ENCODE measurements at places on chromosomes 4 and X.

- no peak for DNase-seq
Measured at GRCh38 chrX:24468245-24468644, 3.2 kb downstream of the PDK3 start.

- DNase-seq = peak; percentile 2
Measured at GRCh38 chrX:43813898-43814297, 68.4 kb downstream of the MAOB start.

GRCh38 chr4:61590881-61591280, 390.8 kb downstream of the ADGRL3 start:
- DNase-seq = no peak

- DNase-seq = no peak
Measured at GRCh38 chr4:106601519-106601918, 232.9 kb upstream of the GIMD1 start.

- DNase-seq = no peak
Measured at GRCh38 chrX:68139791-68140190, 293.5 kb downstream of the OPHN1 start.

- DNase-seq = no peak
Measured at GRCh38 chr4:14064984-14065383, 437.5 kb upstream of the BOD1L1 start.

DNA sequence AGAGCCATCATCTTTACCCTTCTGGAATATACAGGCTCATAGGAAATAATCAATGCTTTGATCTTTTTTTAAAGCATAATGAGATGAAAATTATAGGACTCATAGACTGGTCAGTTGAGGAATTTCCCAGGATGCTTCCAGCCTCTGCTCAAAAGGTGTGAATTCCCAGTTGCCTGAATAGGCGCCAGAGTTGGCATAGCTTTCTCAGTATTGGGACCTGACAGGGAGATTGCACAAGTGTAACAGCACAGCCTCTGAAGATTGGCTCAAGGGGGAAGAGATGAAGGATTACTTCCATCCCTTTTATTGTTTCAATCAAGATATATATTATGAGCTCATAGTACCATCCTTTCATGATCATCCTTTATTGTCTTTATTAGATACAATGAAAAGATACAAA, 17.9 kb downstream of the TET2 start:
- DNase-seq = no peak

- no peak for DNase-seq
Measured at GRCh38 chrX:112819008-112819640, 21.5 kb downstream of the AMOT start.

- DNase-seq = no peak
Measured at GRCh38 chrX:32966821-32967355, 244.5 kb downstream of the DMD start.

DNA sequence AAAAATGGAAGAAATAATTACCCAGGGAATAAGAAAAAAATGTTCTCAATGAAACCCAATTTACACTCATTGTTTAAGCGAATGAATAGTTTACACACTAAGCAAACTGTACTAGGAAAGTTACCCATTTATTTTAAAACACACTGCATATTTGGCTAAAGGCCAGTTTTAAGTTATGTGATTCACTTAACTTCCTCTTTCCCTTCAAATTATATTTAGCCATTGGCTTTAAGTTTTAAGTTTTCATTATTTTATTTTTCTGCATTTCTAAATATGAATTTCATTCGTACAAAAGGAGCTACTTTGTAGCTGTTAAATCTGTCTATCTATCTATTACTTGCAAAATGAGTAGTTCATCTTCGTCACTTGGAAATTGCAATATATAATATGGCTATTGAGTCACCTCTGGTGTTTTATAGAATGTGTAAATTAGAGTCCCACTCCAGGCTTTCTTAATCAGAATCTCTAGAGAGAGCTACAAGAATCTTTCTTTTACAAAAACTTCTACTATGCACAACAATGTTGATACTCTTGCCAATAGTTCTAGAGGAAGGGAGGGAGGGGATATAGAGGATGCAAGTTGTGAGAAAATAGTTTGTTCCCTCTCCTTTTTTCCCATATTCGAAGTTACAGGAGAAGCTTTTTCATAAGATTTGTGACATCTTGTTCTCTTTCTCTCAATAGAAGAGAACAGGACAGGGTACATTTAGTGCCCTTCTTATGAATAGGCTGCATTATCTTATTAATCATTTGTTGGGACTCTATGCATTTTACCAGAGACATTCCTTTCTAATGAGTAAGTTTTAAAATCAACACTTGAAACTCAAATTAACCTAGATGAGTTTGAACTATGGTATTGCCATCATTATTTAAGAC, 41.8 kb downstream of the SULT1B1 start:
- no peak for DNase-seq

GRCh38 chrX:9379697-9380551, 84.9 kb upstream of the TBL1X start:
- DNase-seq = no peak

GRCh38 chrX:122584981-122585380, 599.1 kb upstream of the GRIA3 start:
- DNase-seq = no peak

GRCh38 chr4:145216535-145216934, 36.1 kb upstream of the OTUD4 start:
- DNase-seq = no peak

GRCh38 chrX:37989304-37989703, 17.0 kb upstream of the SYTL5 start:
- no peak for DNase-seq

- DNase-seq = no peak
Measured at GRCh38 chr4:109708990-109709389, 5.7 kb upstream of the CASP6 start.

DNA sequence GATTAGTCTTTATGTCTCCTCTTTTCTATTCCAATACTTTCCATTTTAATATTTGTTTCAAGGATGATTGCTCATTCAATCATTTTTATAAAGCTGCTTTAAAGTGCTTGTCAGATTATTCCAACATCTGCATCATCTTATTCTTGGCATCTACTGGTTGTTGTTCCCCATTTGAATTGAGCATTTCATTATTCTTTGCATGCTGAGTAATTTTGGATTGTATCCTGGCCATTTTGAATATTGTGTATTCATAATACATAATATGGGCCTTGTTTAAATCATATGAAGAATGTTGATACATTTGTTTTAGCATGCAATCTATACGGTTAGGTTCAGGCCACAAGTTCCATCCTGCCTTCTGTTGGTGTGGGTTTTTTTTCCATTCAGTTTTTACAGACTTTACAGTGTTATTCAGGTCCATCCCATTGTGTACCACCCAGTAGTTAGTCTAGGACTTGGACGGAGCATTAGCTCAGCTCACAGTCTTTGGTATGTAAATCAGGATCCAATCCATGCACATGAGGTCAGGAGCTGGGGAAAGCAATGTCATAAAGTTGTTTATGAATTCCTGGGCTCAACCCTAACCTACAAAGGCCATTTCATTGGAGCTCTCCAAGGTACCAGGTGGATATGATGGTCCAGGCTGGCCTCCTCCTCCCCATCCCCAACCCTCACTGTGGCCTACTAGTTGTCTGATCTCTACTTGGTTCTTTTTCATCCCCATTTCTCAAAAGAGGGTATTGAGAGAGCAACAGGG, 20.3 kb downstream of the RGN start:
- DNase-seq = no peak

DNA sequence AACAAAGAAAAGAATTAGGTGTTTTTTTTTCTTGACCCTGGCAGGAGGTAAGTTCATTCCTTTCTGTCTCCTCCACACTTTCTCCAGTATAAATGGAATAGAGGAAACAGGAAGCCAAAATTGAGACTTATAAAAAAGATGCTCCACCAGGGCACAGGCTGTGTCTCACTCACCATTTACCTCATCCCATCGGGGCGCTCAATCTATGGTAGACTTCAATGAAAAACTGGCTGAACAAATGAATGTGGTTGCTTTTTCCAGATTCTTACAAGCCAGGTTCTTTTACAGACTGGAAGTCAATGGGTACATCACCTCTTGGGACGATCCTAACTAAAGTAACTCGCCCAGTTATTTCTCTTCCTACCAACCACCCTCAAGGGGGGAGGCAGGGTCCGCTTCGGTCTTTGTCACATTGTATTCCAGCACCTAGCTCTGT, 685 bp downstream of the COMMD8 start:
- DNase-seq = no peak

DNA sequence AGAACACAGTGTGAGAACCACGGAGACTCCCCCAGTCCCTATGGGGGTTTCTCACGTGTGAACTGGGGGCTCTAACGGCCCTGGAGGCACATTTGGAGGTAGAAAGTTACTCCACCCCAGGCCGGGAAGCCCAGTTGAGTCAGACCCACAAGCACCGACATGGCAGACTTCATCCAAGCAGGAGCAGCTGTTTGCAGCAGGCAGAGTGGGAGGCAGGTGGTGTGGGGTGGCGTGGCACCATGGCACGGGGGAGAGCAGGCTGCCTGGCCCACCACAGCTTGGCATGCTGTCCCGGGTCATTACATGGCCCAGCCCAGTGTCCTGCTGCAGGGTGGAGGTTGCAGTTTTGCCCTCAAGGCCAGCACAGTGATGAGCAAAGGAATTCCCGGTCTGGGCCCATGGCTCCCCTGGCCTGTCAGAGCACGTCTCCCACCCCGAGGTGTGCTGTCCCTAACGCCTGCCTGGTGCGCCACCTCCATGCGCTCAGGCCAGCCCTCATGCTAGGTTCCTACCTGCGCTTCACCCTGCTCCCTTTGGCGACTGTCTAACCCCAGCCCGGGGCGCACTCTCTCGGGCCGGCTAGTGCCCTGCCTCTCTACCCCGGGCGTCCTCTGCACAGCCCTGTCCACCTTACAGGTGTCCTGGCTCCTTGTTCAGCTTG, 90.6 kb upstream of the AFAP1 start:
- no peak for DNase-seq

DNA sequence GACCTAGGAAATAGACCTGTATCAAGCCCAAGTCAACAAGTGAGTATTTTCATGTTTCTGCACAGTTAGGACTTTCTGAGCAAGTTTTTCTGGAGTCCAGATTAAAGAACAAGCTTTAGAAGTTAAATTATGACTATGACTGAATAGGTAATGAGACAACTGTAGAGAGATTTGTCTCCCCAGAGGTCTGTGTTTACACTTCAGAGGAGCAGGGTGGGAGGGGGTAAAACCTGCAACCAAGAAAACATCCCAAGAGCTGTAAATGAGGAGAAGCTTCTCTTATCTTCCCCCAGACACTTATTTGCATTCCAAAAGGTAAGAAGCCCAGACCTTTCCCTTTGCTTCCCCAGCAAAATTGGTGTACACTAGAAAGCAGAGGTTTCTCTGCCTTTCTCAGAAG, 22.1 kb upstream of the CEP135 start:
- DNase-seq = no peak

DNA sequence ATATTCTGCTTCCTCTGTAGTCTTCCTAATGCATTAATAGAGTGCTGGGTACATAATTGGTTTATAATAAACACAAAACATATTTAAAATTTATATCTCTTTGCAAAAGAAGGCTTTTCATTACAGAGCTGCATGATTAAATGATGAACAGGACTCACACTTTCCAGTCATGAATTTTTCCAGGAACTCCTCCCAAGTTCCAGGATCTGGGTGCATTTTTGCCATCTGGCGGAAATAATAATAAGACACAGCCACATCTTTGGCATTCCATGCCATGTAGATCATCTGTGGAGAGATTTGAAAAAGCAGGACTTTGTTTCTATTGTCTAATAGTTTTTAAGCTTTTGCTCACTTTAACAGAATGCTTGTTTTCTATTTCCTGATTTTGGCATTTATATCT, 40.2 kb upstream of the SULT1B1 start:
- no peak for DNase-seq

DNA sequence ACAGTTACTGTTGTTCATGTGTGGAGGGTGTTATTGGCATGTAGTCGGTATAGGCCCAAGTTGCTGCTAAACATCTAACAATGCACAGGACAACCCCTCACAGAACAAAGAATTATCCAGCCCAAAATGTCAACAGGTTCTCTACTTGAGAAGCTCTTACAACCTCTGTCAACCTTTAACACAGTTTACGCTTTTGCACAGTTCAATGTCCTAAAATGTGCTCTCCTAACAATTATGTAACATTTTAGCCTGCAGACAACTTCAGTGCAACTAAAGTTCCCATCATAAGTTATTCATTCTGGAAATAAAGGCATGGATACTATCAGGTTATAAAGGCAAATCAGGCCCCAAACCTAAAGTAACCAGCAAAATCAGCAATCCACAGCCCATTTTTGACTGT, 66.2 kb downstream of the ASB9 start:
- DNase-seq = no peak

DNA sequence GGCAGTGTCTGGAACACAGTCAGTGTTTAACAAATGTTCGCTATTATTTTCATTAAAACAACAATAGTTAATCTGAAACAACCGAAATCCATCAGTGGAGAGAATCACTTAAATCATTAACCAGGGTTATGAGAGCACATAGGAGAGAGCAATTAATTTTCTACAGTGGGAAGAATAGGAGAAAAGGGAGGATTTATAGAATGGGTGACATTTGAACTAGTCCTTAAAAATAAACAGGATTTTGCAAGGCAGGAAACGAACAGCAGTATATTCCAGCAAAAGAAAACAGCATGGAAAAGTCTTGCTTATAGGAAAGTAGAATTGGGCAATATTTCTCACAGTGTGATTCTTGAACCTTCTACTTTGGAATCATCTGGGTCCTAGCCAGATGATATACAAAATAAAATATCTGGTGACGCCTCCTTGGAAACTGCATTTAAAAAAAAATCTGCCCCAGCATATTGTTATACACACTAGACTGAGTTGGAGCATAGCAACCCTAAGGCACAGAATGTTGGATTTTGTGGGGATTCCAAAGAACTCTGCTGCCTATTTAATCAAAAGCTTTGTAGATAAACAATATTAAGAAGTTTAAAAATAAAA, 56.1 kb downstream of the INTS12 start:
- DNase-seq = no peak

DNA sequence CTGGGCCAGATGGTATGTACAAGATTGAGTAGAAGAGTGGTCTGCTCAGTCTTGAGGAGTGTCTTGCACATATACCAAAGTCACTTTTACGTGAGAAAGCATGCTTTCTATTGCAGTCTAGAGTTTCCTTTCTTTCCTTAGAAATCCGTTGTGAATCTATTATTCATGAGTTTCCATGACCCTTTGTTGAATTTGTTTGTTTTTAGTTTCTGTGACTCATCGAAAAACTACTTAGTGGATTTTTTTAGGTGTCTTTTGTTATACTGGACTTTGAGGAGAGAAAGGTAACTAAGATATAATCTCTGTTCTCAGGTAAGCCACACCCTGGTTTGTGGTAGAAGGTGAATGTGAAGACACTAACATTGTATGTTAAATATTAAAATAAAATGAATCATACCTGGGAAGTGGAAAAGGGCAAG, 23.0 kb downstream of the GALNT7 start:
- DNase-seq = no peak

DNA sequence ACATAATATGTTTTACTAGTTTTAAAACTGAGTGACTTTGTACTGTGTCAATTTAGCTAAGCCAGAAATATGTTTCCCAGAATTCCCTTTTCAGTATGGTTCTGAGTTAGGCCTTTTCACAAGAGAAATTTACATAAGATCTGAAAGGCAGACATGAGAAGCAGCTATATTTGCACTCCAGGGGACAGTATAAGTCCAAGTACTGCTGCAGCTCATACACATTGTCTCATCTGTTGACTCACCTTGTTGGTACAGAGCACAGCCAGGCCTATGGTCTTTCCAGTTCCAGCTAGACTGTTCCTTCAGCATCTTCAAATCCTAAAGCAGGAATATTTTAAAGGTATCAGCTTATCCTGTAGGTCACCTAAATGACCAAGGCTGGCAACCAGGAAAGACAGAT, 53.5 kb downstream of the BMP3 start:
- no peak for DNase-seq

- DNase-seq = peak; percentile 8
Measured at GRCh38 chrX:102835504-102836146, 101.4 kb upstream of the RAB40AL start.
